Gastrocnemius medialis (tissue), 4 donors: ENCODE measurements at places on chromosomes 12 and 14. TPM values are rescaled to one million over a fixed set of nuclear protein-coding genes. Genes with fewer than 3 reads are reported as not detected.

- no peak for DNase-seq
Observed at GRCh38 chr14:67428501-67429031, 16.6 kb upstream of the PLEK2 start.

- no peak for DNase-seq
Observed at GRCh38 chr12:63808631-63809030, 28.9 kb downstream of the RXYLT1 start.

DNA sequence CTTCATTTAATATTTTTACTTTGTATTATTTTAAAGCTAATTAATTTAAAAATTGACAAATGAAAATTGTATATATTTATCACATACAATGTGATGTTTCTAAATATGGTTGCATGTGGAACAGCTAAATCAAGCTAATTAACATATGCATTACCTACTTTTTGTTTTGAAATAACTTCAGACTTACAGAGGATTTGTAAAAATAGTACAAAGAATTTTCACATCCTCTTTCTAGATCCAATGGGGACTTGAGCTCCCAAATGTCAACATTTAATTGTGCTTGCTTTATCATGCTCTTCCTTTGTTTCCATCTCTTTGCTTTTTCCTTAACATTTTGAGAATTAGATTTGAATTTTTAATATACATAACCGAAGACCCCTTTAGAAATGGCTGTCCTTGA is 6.6 kb downstream of the DCD start:
- no peak for DNase-seq

- no peak for DNase-seq
Observed at GRCh38 chr12:1591034-1591433, 3.3 kb downstream of the FBXL14 start.

- no peak for DNase-seq
Observed at GRCh38 chr12:132379996-132380395, 50.6 kb upstream of the GALNT9 start.

GRCh38 chr14:65920996-65921395 is 508.5 kb downstream of the FUT8 start:
- no peak for DNase-seq

GRCh38 chr14:70514168-70515069 is 20.4 kb downstream of the ADAM20 start:
- DNase-seq: no peak

DNA sequence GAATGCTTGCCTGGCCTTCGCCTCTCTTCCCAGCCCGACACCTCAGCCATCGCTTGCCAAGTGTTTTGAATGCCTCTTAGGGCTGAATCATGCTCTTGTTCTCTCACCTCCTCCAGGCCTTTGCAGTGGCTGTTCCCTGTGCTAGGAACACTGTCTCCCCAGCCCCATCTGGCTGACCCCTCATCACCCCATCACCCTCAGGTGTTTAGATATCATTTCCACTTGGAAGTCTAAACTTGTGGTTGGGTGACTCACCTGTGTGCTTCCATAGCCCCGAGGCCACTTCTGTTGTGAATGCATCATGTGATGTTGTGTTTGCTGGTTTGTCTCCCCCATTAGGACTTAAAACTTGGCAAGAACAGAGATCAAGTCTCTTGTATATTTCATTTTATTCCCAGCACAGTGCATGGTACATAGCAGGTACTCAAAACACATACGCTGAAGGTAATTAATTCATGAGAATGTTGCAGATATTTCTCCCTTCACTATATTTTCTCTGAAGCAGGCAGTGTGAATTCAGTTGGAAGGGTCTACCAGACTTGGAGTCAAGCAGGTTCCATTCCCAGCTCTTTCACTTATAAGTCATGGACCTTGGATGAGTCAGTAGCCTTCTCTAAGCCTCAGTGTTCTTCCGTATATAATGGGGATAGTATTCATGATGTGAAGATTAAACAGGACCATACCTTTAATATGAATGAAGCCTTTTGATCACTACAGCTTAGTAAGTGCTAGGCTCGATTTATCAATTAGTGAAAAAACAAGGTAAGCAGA is 67.8 kb downstream of the HRK start:
- no peak for DNase-seq

DNA sequence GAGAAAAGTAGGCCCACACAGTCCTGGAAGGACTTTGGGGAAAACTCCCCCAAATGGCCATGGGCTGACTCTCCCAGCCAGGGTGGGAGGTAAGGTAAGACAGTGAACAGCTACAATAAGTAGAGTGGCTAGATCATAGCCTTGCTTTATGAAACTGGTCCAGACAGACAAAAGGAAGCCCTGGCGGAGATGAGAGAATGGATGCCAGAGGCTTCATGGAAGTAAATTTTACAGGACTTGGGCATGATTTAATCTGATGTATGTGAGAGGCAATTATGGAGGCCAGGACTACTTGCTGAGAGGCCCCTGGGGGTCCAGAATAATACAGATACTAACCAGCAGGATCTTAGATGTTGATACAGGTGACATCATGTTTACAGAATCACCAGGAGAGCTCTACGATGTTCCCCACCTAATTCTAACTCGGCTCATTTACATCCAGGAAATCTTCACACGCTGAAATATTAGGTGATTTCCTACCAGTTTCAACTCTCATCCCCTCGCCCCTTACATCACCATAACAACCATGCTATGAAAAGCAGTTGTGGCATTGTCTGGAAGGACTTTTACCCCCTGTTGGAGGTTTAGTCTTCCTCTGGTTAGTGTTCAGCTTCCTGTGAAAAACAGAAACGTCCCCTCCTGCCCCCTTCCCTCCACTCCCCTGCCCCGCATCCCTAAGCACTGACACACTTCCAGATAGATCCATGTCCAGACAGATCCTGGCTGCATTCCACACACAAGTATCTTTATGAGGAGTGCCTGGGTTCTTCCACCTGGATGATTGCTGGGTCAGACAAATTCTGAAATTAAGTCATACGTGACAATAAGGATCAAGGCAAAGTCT is 39.5 kb upstream of the NT5DC3 start:
- DNase-seq: no peak

DNA sequence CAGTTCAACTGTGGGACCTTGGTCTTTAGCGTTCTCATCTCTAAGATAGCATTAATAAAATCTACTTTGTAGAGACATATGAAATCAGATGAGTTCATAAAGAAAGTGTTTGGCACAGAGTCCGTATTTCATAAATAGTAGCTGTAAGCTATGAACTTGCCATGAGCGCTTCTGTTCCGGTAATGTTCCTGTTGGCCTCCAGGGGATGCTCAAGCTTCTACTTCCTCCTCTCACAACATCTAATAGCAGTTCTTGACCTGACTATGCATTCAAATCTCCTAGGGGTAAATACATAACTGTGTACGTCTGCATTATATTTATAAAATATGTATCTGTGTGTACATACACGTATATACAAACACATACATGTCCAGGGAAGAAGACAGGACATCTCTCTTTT is 288.2 kb upstream of the TMPO start:
- no peak for DNase-seq

GRCh38 chr14:103284574-103285467 is 49.2 kb upstream of the EIF5 start:
- DNase-seq: no peak

- DNase-seq: peak; percentile 34
Observed at GRCh38 chr12:110689281-110690126, 589 bp upstream of the HVCN1 start.

SLC41A2 gene
- 0.49 TPM for total RNA-seq

EXOC5 gene
- total RNA-seq: 37.7 TPM

SMIM41 gene
- not detected for total RNA-seq
